ENCODE measurements at places on chromosomes 11 and 22.

GRCh38 chr22:33854724-33855123 lies 65.6 kb downstream of the LARGE1 start:
- DNase-seq = no peak

DNA sequence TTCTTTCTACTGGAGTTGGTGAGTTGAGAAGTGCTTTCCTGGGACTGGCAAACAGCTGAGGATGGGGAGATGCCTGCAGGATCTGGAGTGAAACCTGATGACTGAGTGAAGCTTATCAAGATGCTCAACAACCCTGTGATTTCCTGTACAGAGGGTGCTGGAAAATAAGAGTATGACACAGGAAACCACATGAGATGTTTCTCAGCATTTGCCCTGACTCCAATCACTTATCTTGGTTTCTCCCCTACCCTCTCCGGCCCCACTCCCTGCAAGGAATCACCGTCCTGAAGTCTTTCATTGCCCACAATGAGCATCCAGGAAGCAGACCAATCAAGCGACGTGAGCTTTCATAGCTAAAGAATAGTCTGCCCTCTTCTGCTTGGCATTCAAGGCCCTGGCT lies at the start of gene MRGPRX2:
Gene MRGPRX2 (minus strand): TSS at position 89 of the 400 bp plus-strand sequence. CDS start 4,315 bp downstream, outside the sequence.
- DNase-seq = no peak

DNA sequence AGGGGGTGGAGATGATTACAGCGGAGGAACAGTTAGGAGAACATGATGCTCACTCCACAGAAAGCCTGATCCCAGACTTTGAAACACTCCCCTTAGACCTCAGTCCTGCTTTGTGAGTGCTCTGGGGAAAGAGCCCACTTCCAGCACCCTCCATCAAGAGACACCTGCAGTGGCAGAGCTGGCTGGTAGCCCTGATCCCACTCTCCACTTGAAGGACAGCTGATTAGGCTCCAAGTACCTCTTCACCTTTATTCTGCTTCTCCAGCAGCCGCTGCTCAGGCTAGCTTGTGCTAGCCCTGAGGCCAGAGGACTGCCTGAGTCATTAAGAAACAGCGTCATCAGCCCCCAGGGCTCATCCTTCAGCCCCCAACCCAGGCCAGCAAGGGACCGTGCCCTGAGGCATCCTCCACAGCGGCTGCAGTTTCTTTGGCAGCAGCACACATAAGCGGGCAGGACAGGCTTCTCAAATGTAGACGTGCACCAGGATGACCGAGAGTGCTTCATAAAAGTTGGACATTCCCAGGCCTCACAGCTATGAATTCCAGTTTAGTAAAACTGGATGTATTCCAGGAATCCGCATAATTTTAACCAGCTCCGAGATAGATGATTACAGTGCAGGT lies 146.0 kb upstream of the TBCEL start:
- no peak for DNase-seq

DNA sequence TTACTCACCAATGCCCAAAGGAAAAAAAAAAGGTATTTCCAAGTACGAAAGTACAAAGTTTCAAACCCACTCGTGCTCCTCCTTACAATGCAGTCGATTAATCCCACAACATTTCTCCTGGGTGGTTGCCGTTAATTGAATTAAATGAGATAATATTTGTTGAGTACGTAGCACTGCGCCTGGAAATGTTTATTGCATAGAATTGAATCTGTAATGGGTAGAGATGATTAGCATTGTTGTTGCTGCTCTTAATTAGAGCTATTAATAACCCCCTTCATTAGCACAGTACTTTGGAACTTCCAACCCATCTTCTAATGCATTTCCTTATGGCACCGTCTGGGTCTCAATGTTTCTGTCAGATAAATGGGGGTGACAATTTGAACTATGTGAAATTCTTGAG lies 77.3 kb downstream of the SEZ6L start:
- no peak for DNase-seq

DNA sequence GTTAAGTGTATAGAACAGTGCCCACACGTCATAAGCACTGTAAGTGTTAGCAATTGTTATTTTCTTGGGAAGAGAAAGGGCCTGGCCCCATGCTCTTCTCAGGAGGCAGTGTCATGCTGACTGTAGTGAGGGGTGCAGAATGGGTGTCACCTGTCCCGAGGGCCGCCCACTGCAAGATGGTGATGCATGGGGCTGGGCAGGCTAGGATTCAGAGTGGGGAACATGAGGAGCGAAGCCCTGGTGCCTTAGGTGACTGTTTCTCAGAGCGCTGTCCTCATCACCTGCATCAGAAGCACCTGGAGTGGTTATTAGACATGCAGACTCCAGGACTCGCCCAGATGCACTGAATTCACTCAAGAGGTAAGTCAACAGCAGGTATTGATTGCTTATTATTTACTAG lies 101.0 kb upstream of the PARVA start:
- no peak for DNase-seq

DNA sequence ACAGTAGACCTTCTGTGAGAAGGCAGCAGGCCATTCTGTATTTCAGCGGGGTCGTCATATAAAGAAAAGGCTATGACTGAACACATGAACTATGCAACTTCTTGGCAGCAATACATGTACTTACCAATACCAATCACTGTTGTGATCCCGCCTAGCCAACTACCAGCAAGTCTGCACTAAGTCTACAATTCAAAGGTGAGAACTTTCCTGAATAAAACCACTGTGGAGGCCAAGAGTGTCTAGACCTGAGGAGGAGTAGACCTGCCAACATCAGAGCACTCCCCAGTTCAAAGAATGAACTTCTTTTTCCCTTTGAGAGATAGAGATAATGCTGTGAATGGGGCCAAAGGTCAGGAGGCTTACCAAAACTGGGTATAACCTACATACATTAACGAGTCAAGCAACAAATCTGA lies 108.2 kb downstream of the SIK3 start:
- no peak for DNase-seq

All from stimulated activated CD4-positive, alpha-beta T cell treated with anti-CD3 and anti-CD28 coated beads, Interleukin-4, amount 100 ng/mL, for 24 hours (primary cell).